ENCODE measurements at places on chromosomes 5 and 9.

GRCh38 chr5:94745786-94746730 lies 127.6 kb downstream of the SLF1 start:
- no peak for DNase-seq

GRCh38 chr9:20550326-20550725 lies 72.0 kb downstream of the MLLT3 start:
- no peak for DNase-seq

DNA sequence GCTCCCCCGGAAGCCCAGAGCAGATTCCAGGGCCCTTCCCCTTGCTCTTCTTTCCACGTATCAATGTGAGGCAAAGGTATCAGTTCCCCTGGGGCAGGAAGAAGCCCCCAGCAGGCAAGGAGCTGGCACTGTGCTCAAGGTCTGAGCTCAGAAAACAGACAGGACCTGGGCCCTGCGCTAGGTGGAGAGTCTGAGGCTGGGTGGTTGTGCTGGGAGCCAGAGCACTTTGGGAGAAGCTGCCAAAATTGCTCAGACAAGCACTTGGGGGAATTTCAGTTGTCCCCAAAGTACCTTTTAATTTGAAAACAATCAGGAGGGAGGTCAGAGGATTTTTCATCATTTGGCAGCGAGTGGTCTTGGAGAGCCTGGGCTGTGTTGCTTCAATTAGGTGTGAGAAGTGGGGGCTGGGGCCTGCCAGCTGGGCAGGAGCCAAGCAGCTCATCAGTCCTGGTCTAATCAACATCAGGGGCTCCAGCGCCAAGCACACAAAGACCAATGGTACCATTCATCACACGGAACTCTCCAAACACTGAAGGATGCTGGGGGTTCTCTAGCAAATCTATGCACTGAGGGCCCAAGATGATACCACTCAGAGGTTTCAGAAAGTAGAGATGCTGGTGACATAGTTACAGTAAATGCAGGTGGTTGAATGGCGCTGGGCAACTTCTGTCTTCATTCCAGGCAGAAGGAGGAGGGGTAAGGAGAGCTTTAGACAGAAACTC lies 176.5 kb downstream of the SNX18 start:
- peak; percentile 86 for DNase-seq

- DNase-seq = no peak
Measured at GRCh38 chr5:146005723-146006122, 69.3 kb downstream of the SH3RF2 start.

GRCh38 chr5:173383711-173384110 lies 55.5 kb upstream of the STC2 start:
- no peak for DNase-seq

DNA sequence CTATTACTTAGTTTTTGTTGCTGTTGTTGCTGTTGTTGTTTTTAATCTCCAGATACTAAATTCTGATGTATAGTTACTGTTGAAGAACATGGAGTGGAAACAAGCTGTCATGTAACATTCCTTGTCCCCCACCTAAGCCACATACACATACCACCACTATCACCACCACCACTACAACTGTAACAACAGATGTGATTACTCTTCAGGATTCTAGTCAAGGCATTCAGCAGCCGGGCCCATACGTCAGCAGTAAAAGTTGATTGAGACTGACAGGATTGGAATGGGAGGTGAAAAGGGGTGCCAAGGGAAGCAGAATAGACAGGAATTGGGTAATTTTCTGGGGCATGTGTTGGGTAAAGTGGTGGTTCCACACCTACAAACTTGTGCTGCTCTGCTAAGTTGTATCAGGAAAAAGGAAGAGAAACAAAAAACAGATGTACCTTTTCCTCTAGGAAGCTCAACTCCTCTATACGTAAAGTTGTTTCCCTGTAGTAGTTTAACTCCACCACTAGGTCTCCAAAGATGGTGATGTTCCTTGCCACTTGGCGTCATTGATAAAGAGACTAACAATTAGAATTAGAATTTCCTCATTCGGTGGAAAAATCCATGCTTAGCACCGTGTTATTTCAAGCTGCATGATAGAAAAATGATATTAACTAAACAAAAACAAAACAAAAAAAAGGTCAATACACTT lies 138.6 kb downstream of the ARRDC3 start:
- DNase-seq = no peak

DNA sequence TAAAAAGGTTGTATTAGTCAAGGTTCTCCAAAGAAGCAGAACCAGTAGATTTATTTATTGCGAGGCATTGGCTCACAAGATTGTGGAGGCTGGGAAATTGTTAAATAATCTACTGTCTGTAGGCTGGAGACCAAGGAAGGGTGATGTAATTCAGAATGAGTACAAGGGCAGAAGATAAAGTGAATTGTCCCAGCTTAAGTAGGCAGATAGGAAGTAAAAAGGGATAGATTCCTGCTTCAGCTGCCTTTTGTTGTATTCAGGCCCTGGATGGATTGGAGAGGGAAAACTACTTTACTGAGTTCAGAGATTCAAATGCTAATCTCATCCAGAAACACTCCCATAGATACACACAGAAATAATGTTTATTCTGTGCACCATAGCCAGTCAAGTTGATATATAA lies 301.1 kb downstream of the CYLC2 start:
- no peak for DNase-seq

DNA sequence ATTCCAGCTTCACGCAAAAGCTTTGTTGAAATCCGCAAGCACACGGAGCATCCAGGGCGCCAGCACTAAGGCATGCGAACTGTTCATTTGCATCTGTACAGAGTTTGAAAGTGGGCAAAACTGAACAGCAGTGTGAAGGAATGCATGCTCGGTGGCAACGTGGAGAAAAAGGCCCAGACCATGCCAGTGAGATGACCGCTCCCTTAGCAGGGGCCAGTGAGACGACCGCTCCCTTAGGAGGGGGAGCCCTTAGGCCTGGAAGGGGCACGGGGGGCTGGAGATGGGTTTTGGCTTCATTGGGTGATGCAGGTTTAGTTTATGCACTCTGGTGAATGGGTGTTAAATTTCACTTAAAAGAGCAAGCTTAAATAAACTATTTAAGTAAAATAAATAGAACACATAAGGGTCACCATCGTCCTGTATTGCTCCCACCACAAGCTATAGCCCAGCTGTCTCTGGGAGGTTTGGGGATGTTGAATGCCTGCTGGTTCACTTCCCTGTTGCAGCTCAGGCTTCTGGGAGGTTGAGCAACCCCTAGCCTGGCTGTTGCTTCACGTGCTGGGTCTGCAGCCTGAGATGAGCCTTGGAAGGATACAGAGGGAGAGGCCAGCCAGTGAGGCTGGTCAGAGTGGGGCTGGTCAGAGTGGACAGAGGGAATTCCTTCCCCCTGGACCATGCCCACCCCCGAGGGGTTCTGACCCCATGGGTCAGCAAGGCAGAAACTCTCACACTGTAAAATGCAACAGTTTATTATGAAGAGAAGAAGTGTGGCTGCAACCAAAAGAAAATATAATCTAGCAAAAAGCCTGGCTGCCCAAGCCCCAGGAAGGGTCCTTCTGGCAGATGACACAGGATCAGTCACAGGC lies 4.6 kb upstream of the FCN1 start:
- DNase-seq = no peak

GRCh38 chr5:34866989-34867471 lies 28.1 kb downstream of the TTC23L start:
- DNase-seq = no peak

- DNase-seq = peak; percentile 13
Measured at GRCh38 chr9:100473276-100474081, 530 bp downstream of the TMEFF1 start.

- DNase-seq = no peak
Measured at GRCh38 chr9:6926436-6926835, 168.7 kb downstream of the KDM4C start.

DNA sequence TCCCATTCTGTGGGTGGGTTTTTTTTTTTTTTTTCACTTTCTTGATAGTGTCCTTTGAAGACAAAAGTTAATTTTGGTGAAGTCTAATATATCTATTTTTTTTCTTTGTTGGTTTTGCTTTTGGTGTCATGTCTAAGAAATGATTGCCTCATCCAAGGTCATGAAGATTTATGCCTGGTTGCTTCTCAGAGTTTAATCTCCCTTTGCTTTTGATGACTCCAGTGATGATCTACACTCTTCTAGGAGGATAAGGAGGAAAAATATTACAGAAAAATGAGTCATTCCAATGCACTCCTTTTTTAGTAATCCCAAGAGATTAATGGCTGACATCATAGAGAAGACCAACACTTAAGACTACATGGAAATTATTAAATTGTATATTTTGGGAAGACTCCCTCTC lies 79.7 kb upstream of the ICE1 start:
- DNase-seq = no peak

DNA sequence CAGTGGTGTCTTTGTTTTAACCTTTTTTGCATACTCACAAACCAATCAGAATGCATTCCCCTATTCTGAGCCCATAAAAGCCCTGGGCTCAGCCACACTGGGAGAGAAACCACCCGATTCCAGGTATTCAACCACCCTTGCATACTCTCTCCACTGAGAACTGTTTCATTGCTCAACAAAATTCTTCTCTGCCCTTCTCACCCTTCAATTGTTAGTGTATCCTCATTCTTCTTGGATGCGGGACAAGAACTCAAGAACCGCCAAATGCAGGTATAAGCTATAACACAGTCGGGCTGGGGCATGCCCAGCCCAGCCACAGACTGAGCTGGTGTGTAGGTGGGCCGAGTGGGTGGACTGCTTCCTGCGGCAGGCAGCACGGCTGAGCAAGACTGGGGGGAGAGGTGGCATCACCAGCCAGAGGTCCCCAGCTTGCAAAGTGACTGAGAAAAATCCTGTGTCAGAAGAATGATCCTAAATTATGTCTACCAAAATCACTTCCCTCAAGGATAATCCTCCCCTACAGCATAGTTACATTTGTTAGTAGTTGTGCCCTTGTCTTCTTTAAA lies 141.0 kb downstream of the SSBP2 start:
- DNase-seq = no peak

DNA sequence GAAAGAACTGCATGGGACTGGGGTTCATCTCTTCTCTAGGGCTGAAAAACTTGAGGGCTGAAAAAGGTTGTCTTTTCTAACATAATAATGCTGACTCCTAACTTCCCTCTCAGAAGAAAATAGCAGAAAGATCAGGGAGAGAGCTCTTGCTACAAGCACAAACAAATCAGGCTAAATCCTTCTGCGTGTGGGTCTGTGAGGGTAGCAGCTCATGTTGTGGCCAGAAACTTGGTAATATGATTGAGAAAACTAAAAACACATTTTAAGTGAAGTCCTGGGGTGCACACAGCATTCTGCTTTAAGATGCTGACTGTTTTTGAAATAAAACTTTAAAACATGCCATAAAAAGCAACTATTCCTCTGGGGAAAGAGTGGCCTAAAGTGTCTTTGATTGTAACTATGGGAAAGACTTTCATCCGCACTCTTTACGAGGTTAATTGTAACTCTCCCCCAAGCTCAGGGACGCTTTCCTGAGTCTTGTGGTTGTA lies 56.7 kb downstream of the SAXO1 start:
- DNase-seq = no peak

DNA sequence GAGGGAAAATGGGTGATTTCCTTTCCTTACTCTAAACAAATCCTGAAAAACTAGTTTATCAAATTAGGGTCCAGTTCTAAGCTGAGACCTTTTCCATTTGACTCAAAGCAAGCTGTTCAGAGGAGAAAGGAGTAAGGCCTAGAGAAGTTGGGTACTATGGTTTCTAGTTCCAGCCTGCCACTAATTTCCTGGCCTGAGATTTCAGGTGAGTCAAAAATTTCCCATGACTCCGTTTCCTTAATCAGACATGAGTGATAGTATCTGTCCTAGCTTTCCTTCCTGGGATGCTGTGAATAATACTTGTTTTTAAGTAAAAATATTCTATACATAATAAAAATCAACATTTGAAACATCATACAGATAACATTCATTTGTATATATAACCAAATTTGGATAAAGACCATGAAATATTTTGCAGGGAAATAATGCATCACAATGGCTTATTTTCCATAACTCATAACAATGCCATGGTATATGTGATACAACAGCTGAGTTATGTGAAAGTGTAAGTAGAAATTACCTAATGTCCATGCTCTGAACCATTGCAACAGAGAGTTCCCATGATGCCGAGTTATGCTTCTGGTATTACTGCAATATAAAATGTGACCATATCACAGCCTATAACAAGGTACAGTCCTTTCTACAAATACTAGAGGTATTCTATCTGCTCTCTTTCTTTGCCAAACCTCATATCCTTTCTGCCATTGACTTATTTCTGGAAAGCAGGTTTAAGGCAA lies 142.7 kb downstream of the MLLT3 start:
- no peak for DNase-seq

DNA sequence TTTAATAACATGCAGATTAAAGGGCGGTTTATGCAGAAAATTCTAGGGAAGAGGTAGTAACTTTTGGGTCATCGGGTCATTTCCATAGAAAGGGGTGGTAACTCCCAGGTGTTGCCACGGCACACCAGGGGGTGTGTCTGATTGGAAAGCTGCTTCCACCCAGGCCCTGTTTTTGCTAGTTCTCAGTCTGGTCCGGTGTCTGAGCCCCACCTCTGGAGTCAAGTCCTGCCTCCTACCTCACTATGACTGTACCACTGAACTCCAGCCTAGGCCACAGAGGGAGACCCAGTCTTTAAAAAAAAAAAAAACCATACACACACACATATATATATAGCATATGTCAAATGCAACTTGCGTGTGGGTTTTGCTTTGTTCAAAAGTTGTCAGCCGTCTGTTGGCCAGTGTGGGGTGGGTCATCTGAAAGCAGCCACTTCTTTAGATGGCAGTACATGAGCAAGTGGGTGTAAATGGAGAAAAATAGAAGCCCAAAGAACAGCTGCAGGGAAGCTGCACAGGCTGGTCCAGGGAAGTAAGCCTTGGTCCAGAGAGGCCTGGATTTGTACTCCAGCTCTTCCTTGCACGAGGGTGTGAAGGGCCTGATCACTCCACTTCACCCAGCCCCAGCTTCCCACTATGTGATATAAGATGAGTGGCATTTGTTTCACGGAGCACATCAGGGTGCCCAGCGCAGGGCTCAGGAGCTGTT lies 110.7 kb upstream of the SPRY4 start:
- no peak for DNase-seq

- DNase-seq = peak; percentile 41
Measured at GRCh38 chr5:61330341-61330844, 1.7 kb upstream of the ZSWIM6 start.

DNA sequence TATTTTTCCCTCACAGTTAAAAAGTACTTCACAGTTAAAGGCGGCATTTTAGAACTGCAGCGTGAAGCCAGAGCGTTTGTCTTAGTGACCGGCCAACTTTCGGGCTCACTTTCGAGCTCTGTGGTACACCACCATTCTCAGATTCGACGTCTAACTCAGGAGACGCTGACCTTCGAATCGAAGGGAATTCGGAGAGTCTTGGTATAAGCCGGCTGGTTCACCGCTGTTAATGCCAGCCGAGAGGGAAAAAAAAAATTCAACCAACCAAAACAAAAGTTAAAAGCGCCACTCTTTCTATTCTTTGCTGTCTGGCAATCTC lies 544 bp upstream of the SNX24 start:
- DNase-seq = peak; percentile 38

DNA sequence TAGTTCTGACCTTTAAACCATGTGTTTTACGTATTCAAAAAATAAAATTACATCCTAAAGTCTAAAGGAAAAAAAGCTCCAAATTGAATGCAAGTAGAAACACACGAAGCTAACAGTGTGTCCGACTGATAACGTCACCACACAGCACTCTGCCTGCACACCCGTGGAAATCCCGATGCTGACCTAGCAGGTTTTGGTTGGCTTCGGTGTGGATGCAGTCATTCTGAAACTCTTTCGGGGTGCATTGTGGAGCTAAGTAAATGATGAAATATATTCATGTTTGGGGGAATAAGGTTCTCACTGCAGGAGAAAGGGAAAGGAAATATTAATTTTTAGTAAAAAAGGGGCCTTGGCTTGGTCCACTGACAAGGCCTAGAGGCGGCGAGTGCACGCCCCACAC lies 2.0 kb downstream of the RASGEF1C start:
- no peak for DNase-seq

GRCh38 chr9:133726401-133727276 lies 11.5 kb downstream of the SARDH start:
- DNase-seq = peak; percentile 57

All from NCI-H1105 treated with DMSO at 0.1 percent for 48 hours (cell line).